CD8-positive, alpha-beta T cell (primary cell): ENCODE measurements at places on chromosomes 2 and 18.

DNA sequence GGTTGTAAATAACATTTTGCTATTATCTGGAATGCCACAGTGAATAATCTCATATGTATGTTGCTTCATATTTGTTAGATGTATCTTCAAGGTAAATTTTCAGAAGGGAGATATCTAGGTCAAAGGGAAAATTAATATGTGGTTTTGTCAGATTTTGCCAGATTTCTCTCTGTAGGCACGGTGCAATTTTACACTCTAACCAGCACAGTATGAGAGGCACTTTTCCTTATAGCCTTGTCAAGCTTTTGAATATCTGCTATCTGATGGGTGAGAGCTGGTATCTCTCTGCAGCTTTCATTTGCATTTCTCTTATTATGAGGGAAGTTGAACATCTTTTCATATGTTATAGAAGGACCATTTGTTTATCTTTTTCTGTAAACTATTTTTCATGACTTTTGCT lies 175.7 kb upstream of the PGAP1 start:
- DNase-seq, result no peak

DNA sequence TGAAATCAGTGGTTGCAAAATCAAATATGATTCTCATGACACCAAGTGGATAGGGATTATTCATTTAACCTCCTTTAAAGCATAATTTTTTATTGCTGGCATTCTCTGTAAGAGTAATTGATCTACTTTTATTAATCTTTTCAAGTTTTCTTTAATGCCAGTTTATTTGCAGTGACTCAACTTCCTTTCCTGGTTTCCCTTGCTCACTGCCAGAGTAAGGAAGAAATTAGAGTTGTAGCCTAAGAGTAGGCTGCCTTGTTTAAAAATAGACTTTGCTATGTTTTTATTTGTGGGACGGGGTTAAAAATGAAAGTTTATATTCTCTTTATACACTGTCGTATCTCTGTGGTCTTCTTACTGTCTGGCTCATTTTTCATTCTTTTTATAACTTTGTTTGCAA lies 148.6 kb downstream of the WDR7 start:
- no peak for DNase-seq

GRCh38 chr2:142601794-142602193 lies 275.7 kb upstream of the KYNU start:
- no peak for DNase-seq

DNA sequence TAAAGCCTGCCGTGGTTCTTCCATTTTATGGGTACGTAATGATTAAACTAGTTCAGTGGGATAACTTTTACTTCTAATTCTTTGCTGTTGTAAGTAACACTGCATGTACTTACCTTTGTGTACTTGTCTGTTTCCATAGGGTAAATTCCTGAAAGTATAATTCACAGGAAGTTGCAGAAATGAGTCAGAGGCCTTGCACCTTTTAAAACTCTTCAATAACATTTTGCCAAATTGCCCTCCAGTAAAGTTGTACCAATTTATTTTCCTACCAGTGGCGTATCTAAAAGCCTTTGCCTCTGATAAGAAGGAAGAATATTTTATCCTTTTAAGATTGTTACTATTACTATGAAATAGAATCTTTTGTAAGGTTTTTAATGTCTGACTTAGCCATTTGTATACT lies 65.1 kb downstream of the CAB39 start:
- no peak for DNase-seq

DNA sequence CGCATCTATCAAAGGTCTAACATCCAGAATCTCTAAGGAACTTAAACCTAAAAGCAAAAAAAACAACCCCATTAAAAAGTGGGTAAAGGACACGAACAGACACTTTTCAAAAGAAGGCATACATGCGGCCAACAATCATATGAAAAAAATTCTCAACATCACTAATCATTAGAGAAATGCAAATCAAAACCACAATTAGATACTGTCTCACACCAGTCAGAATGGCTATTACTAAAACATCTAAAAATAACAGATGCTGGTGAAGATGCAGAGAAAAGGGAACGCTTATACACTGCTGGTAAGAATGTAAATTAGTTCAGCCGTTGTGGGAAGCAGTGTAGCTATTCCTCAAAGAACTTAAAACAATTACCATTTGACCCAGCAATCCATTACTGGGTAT lies 38.0 kb downstream of the PPP3R1 start:
- DNase-seq, result no peak

DNA sequence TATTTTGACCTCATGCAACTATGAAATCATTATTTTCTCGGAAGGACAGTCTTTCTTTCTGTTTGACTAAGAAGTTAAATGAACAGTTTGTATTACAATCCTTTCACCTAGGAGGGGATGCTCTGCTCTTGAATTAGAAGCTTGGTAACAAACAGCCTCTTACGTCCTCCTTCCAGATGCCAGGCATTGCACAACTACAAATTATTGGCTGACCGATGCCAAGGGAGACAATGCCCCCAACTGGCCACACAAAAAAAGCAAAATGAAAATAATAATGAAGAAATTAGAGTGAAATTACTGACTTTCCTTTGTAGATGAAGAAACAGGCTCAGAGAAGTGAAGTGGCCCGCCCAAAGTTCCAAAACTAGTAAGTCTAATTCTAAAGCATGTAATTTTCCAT lies 177.9 kb downstream of the CYRIA start:
- no peak for DNase-seq

GRCh38 chr2:42366411-42366810 lies 5.4 kb upstream of the COX7A2L start:
- no peak for DNase-seq

DNA sequence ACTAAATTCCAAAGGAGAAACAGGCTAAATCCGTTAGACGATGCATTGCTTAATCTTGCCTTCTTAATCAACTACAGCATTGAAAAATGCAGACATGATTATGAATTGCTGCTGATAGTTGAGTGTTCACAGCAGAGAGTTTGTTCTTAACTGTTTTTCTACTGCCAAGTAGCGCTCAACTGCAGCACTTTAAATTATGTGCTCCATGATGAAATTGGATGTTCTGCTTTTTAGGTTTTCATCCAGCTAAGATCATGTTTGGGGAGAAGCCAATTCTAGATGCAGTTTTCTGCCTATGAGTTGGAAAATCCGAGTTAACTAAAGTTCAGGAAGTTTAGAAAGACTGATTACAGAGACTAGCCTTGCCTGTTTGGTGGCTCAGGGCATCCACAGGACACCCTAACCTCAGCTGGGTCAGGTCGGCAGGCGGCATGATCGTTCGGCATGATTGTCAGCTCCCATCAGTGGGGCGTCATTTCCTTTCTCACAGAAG lies 119.4 kb upstream of the PIEZO2 start:
- DNase-seq, result no peak

DNA sequence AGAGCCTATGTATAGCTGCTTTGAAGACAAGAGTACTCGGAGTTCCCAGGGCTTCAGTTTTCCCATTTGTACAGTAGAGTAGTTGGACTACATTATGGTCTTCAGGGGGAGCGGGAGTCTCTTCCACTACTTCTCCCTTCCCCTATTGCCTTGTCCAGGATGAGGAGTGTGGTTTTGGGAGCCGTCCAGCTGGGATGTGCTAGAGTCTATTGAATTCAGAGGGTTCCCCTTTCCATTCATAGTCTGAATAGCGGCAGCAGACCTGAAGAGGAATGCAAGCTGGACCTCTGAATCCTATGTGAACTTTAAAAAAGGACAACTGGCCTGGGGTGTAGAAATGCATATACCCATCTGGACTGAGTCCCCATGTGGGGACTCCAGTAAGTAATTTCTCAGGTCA lies 43.5 kb upstream of the EPG5 start:
- DNase-seq, result no peak

DNA sequence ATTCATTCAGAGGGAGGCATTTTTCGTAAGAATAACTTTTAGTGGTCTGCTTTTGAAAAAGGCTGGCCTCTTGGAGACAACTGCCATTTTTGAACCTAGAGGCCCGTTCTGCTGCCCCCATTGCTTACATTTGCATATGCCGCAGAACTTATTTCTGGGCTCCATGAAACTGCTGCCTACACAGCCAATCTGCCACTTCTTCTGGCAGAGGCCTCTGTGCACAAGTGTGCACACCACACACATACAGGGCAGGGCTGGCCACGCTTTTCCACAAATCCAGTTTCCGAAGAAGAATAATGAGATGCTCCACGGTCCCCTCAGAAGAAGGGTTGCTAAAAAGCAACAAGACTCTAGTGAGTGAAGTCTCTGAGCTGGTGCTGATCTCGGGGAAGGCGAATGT lies 56.2 kb downstream of the TMEM200C start:
- no peak for DNase-seq

- DNase-seq, result no peak
These were observed 782.6 kb upstream of the FSHR start for GRCh38 chr2:49936965-49937364.
